Activated T-helper 1 cell treated with anti-CD3 and anti-CD28 coated beads, Interleukin-12 subunit alpha, Interleukin-12 subunit beta, Interleukin-2, Interleukin-4 antibody, amounts not matched to agents 30 ng/mL and 10 ng/mL and 1 ng/mL, durations not matched to agents 14 hours and 24 hours and 36 hours (primary cell): ENCODE measurements at places on chromosomes 13 and 19. TPM values are rescaled to one million over a fixed set of nuclear protein-coding genes. Genes with fewer than 3 reads are reported as not detected.

GRCh38 chr13:107906131-107906530, 309.2 kb downstream of the LIG4 start:
- no peak overlapping the region for H3K27ac ChIP-seq
- H3K4me1 ChIP-seq = no peaks in the 10 kb centered on the region
- H3K27me3 ChIP-seq = no peaks in the 10 kb centered on the region
- DNase-seq = no peak
- H3K4me3 ChIP-seq = no peak overlapping the region

DNA sequence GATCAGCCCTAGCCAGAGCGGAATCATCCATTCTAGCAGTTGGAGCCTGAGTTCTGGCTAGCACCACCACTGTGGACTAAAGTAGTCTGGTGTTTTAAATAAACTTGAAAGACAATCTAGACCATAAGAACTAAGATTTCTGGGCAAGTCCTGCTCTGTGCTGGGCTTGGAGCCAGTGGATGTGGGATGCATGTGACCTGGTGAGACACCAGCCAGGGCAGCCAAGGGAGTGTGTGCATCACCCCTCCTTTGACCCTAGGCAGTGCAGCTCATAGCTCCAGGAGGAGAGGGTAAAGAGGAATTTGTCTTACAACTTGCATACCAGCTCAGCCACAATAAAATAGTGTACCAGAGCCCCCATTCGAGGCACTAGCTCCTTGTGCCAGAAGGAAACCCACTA, 21.0 kb downstream of the ITGBL1 start:
- no peaks in the 10 kb centered on the region for H3K27me3 ChIP-seq
- no peak overlapping the region for H3K27ac ChIP-seq
- no peaks in the 10 kb centered on the region for H3K4me1 ChIP-seq
- no peak for DNase-seq
- no peaks in the 10 kb centered on the region for H3K36me3 ChIP-seq
- no peak overlapping the region for H3K4me3 ChIP-seq

IFNL1 gene
- total RNA-seq = 0.23 TPM in 1 of 2 replicates, not detected in the other

GRCh38 chr13:41762796-41763195, 198.1 kb downstream of the VWA8 start:
- H3K4me1 ChIP-seq = peaks cover 12% of the 10 kb centered on the region
- no peak overlapping the region for H3K27ac ChIP-seq
- H3K27me3 ChIP-seq = no peaks in the 10 kb centered on the region
- H3K36me3 ChIP-seq = peaks cover 9% of the 10 kb centered on the region
- no peak overlapping the region for H3K4me3 ChIP-seq

MEF2B gene
- total RNA-seq = 1.7 and 2.2 TPM in 2 replicates

DNA sequence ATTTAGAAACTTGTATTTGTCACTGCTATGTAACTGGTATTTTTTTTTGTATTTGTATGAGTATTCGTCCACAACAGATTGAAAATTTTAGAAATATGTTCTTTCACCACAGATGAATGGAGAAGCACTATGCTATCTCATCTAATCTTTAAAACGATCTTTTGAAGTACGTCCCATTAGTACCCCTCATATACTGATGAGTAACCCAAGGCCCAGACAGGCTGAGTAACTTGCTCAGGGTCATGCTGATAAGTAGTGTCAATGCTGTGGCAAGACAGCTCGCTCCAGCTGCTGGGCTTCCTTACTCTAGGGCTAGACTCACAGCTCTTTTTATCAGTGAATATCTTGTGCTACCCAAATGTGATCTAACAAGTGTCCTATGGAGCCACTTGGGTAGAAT, 154.2 kb downstream of the SUCLA2 start:
- no peaks in the 10 kb centered on the region for H3K4me1 ChIP-seq
- no peaks in the 10 kb centered on the region for H3K36me3 ChIP-seq
- no peak overlapping the region for H3K27ac ChIP-seq
- H3K27me3 ChIP-seq = peaks cover 2% of the 10 kb centered on the region

GRCh38 chr19:4431808-4432674, 25.6 kb downstream of the UBXN6 start:
- H3K27ac ChIP-seq = no peak overlapping the region
- H3K4me3 ChIP-seq = no peak overlapping the region
- DNase-seq = no peak
- H3K27me3 ChIP-seq = no peaks in the 10 kb centered on the region

GRCh38 chr13:99312493-99312883, 5.3 kb upstream of the GPR183 start:
- H3K36me3 ChIP-seq = peaks cover 39% of the 10 kb centered on the region
- DNase-seq = no peak
- H3K27ac ChIP-seq = peak overlapping the region; percentile 89
- no peaks in the 10 kb centered on the region for H3K27me3 ChIP-seq

DNA sequence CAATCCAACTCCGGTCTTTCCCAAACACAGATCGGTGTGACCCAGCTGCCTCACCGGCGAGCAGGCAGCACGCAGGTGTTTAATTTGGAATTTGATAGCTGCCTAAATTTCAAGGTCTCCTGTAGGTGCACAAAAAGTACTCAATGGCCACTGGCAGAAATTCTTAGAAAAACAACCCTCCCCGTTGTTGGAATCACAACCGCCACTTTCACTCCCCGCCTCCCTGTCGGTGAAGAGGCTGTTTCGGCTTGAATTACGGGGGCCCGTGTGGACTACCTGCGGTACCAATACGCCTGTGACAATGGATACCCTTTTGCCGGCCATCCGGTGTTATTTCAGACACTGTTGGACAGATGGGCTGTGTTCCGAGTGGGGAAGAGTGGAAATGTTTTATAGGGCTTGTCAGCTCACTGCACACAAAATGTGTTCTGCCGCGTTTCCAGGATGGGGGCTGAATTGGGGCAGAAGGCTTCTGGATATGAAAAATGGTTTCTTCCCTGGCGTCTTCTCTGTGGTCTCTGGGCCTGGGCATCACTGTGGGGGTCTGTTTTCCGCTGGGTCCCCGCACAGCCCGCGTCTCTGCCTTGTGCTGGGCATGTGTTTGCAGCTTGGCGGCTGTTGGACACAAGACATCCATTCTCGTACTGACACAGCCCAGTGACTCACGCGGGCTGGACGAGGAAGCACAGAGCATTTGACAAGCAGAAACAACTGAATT, 45.4 kb downstream of the ZIC5 start:
- peaks cover 5% of the 10 kb centered on the region for H3K4me1 ChIP-seq
- H3K4me3 ChIP-seq = no peak overlapping the region
- DNase-seq = no peak
- H3K27ac ChIP-seq = no peak overlapping the region

DNA sequence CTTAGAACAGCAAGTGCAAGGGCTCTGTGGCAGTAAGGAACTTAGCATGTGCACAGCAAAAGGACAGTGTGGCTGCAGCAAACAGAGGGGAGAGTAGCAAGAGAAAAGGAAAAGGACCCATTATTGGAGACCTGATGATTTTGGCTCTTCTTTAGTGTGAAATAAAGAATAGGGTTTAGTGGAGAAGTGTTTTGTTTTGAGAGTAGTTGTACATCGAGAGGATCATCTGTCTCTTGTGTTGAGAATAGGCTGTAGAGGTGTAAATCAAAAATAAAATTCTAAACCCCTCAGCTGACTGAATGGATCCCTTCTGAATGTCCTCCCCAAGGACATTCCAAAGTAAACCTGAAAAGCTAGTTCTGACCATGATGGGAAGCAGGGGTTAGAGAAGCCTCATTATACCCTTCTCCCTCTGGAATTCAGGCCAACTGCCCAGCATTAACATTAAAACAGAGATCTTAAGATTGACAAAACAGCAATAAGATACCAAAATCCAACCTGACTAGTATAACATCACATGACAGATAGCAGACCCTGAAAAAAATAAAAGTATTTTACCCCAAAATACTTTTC, 73.6 kb upstream of the OBI1 start:
- no peak for DNase-seq
- H3K4me1 ChIP-seq = no peaks in the 10 kb centered on the region
- no peak overlapping the region for H3K27ac ChIP-seq
- H3K27me3 ChIP-seq = peaks cover 4% of the 10 kb centered on the region
- H3K36me3 ChIP-seq = no peaks in the 10 kb centered on the region
